ENCODE measurements at places on chromosomes 12 and 14.

- no peak for DNase-seq
Observed at GRCh38 chr14:104301731-104302460, 163.5 kb downstream of the KIF26A start.

DNA sequence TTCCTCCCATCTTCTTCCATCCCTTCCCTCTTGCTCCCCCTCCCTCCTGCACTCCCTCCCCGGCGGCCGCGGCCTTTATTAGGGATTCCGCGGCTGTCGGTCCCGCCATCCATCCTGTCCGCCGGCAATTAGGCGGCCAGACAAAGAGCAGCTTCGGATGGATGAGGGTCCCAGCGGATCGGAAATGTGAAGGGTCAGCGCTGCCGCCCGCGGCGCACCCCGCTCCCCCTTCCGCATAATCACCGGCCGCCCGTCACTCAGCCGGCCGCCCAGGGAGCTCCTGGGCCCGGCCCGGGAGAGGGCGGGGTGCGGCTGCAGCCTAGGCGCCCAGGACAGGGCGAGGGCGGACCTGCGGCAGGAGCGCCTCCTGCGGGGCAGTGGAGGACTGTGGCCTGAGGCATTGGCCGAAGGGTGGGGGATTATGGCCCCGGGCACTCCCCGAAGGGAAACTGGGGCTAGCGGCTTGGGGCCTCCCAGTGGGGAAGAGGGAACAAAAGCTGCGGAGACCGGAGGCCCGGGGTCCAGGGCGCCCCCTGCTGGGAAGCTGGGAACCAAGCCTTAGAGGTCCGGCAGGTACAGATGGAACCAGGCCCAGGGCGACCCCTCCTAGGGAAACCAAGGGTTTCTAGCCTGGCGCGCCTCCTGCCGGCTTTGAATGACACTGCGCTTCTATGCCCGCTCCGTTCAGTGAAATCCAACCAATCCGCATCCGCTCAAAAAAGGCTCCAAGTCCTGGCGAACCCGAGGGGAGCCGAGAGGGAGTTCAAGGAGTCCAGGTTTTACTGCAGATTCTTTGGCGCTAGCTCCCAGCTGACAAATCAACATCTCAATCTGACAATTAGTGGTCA, 4.4 kb upstream of the DNAJC22 start:
- DNase-seq = peak; percentile 60

- no peak for DNase-seq
Observed at GRCh38 chr14:65502676-65503124, 90.2 kb downstream of the FUT8 start.

GRCh38 chr14:98167705-98168104, 1104.3 kb downstream of the BCL11B start:
- no peak for DNase-seq

- DNase-seq = no peak
Observed at GRCh38 chr12:793711-794110, 41.3 kb downstream of the WNK1 start.

DNA sequence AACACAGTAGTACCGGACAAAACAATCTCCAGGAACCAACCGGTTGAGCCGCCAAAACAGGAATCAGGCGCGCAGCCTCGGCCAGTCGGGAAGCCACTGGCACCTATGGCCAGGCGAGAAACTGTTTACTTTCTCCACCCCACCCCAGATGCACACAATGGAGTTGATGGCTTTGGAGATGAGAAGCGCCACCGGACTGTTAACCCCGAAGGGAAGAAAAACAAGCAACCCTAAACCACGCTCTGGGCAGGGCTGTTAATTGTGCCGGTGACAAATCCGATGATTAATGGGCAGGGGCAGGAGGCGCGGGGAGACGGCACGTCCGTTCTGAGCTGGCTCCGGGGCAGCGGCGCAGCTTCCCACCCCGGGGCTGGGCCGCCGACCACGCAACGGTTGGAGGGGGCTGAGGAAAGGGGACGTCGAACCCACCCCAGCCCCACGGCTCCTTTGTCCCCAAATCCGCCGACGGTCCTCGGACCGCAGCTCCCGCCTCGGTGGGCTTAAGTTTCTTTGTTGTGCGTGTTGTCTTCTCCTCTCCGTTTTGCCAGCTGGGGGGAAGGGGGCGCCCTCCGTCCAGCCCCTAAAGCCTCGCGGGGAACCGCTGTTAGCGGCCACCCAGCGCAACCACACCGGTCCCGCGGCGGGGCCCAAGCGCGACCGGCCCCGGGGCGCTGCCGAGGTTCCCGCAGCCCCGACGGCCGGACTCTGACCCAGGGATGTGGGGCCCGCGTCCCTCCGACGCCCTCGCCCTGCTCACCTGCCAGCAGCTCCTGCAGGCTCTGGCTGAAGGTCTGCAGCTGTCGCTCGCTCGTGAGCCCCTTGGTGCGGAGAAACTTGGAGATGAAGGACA, 790 bp downstream of the BTG1 start:
- DNase-seq = peak; percentile 38

- DNase-seq = no peak
Observed at GRCh38 chr12:67237231-67237630, 31.9 kb upstream of the CAND1 start.

GRCh38 chr12:52213564-52214420, 19.3 kb upstream of the KRT7 start:
- peak; percentile 11 for DNase-seq

DNA sequence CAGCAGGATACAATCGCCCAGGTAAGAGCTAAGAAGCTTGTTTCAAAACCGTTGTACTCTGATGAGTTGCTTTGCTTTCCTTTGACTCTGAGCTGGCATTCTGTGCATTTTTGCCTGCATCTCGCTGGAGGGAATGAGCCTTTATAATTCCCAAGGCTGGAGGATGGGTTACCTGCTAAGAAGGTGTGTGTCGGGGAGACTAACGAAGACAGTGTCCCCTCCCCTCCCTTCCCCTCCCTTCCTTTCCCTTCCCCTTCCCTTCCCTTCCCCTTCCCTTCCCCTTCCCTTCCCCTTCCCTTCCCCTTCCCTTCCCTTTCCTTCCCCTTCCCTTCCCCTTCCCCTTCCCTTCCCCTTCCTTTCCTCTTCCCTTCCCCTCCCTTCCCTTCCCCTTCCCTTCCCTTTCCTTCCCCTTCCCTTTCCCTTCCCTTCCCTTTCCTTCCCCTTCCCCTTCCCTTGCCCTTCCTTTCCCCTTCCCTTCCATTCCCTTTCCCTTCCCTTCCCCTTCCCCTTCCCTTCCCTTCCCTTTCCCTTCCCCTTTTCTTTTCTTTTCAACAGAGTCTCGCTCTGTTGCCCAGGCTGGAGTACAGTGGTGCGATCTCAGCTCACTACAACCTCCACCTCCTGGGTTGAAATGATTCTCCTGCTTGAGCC, 15.4 kb downstream of the C3AR1 start:
- DNase-seq = no peak

GRCh38 chr12:124389138-124389724, 94.3 kb downstream of the RFLNA start:
- peak; percentile 23 for DNase-seq

- no peak for DNase-seq
Observed at GRCh38 chr12:103687253-103687652, 100.2 kb downstream of the STAB2 start.

- DNase-seq = no peak
Observed at GRCh38 chr14:104143521-104144452, 5.4 kb downstream of the KIF26A start.

GRCh38 chr12:70383484-70383883, 17.4 kb downstream of the KCNMB4 start:
- DNase-seq = no peak

GRCh38 chr12:66072135-66072534, 58.4 kb downstream of the LLPH start:
- no peak for DNase-seq

- no peak for DNase-seq
Observed at GRCh38 chr12:52245962-52246569, 13.0 kb downstream of the KRT7 start.

DNA sequence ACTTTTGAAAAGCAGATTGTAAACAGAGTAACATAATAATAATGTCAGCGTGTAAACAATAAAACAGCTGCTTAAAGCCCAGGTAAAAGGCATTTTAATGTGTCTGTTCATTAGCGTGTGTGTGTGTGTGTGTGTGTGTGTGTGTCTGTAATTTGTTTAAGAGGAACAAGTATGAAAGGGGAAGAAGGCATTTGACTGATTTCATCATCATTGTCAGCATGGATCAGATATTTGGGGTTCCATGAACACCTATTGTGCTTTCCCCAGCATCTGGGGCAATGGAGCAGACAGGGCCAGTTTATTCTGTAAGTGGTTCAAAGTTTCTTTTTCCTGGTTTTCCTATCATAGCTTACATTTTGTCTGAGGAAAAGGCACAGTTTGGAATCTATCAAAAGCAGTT, 28.9 kb downstream of the SLC25A21 start:
- DNase-seq = no peak

- DNase-seq = no peak
Observed at GRCh38 chr12:104130760-104131159, 7.2 kb downstream of the NFYB start.

DNA sequence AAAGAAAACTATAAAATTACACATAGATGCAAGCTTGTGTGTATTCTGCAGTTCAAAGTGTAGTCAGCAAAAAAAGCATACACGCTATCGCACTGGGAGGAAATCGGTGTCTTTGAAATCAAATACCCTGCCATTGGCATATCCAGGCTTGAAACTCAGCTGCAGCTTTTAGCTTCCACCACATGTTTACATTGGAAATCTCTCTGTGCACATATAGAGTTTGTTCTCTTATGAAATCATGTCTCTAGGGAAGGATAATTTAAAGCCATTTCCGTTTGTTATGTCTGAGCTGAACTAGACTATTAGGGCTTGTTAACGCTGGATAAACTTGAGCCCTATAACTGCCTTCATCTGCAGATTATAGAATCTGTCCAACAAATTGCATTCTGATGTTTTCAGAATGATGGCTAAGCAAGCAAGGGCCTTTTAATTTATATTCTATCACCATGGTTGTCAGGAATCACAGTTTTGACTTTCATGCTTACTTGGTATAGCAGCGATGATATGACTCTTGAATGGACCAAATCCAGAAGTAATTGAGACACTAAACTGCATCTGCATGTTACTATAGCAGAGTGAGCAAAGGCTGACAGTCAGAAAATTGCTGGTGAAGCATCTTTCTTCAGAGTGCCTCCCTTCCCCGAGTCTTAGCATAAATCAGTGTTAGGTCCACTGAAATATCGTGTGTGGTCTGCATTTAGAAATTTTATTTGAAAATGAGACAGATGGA, 442.8 kb downstream of the ZFP36L1 start:
- DNase-seq = no peak

DNA sequence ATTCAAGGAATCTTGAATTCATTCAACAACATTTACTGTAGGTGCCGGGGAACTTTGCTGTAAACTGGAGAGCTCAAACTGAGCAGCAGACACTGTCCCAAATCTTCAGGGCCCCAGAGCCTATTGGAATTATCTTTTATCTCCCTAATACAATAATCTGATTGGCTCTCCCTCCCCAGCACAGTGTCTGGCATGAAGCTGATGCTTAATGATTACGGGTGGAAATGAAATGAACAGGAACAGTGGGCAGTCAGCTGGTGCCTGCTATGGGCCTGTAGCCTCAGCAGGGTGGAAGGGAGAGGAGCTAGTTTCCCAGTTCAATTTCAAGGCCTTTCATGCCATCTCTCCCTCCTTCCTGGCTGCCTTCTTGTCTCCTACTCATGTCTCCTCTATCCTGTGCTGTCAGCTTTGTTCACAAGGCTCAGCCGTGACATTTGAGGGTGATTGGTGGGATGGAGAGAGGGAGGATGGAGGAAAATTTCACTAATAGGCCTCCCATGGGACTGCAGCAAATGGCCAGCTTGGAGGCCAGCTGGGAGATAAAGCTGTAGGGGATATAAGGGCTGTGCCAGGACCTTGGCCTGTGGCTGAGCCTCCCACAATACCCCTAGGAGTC, 4.3 kb upstream of the RAPGEF3 start:
- DNase-seq = no peak

GRCh38 chr12:6335451-6336078, 6.3 kb downstream of the TNFRSF1A start:
- DNase-seq = peak; percentile 63

GRCh38 chr12:20132818-20133217, 235.5 kb upstream of the PDE3A start:
- DNase-seq = no peak

All from stimulated activated CD4-positive, alpha-beta T cell treated with anti-CD3 and anti-CD28 coated beads, TNF-alpha, amount 100 ng/mL, for 4 hours (primary cell).